ENCODE measurements at places on chromosomes 2 and 18. TPM values are rescaled to one million over a fixed set of nuclear protein-coding genes. Genes with fewer than 3 reads are reported as not detected.

DNA sequence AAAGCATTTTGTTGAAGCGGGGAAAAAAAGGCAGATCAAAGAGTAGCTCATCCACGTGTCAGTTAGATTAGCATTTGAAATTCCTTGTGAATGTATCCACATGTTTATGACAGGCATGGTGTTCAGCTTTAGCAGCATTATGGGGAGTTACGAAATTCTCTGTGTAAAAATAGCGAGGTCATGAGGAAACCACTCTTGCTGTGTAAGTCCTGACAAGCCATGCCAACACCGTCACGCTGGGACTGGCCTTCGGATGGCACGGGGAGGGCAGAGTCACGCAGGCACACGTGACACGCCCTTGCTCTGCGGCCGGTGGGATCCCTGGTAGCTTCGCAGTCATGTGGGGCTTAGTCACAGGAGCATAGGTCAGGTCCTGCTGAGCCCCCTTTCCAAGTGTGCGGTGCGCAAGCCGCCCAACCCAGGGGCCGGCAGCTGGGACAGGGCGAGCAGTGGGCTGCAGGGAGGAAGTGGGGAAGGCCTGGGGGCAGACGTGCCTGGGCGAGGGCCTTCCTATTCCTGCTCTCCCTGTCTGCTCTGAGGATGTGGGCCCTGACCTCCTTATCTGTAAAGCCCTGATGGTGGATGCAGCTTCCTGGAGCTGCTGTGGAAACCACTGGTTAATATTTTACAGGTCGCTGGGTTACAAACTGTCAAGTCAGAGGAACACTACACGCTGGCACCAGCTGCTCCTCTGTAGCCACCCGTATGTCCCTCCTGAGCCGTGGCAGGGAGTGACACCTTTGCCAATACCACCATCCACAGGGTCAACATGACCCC lies 18.0 kb downstream of the MBP start:
- peak; percentile 74 for DNase-seq

GRCh38 chr2:143730155-143730952 lies 601.1 kb downstream of the ARHGAP15 start:
- no peak for DNase-seq

GRCh38 chr2:68506170-68506569 lies 38.8 kb downstream of the APLF start:
- no peak for DNase-seq

DNA sequence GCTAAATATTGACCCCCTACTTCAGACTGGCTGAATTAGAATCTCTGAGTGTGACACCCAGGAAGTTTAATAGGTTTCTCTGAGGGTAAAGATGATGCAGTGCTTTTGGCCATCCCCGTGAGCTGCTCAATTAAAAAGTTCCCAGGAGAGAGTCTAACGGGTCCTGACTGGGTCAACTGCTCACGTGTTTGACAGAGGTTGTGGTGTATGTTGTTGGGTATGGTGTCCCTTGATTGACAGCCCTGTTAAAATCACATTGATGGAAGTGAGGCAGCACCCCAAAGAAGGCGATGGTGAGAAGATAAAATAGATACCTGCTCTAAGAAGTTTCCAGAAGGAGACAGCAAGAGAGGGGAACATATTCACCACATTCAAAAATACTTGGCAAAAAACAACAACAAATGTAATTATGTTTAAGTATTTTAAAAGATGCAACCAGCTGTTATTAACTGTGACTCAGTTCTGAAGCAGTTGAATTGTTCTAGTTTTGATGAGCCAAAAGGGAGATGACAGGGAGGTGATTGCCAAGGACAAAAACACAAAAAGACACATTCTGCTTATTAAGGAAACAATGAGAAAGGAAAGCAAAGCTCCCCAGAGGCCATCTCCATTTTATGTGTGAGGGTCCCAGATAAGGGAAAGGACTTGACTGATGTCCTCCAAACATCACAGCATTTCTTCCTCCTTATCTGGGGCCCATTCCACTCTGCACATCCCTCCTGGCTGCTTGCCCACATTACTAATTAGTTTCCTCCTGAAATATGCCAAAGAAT lies 11.5 kb upstream of the GMCL1 start:
- DNase-seq = no peak

The COL3A1 gene
- 5,984 TPM for polyA plus RNA-seq

The DSG2 gene
- polyA plus RNA-seq = 3.8 TPM

DNA sequence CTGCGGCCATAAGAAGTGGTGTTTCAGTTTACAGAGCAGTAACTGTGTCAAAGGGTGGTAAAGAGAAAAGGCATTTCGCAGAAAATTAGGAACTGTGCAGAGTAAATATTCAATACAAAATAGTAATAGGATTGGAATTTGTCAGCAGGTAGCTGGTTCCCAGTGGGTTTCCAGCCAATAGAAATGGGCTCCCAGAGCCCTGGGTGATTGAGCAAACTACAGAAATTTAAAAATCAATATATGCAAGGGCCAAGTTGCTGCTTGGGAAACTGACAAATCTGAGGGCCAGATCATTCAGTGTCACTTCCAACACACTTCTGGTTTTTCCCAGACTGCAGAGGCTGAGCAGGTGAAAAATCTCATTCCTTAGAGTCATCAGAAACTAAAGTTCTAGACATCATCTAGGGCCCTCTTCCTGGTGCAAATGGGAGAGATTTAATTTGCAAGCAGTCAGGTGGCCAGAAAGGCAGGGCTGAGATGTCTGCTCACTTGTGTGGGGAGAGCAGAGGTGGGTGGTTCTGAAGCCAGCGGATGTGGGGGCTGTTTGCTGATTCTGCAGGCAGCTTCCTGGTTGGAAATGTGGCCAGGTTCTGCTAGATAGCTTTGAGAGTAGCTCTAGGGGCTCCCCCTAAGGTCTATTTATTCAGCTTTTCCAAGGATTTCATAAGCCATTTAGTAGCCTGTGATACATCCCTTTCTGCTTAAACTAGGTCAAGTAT lies 182.4 kb downstream of the NCK2 start:
- no peak for DNase-seq

The XDH gene
- polyA plus RNA-seq = not detected

The LHCGR gene
- 0.25 TPM for polyA plus RNA-seq

The PROM2 gene
- 1.4 TPM for polyA plus RNA-seq

GRCh38 chr2:59986511-59986910 lies 566.9 kb downstream of the BCL11A start:
- DNase-seq = no peak

The SLC19A3 gene
- polyA plus RNA-seq = 0.67 TPM

DNA sequence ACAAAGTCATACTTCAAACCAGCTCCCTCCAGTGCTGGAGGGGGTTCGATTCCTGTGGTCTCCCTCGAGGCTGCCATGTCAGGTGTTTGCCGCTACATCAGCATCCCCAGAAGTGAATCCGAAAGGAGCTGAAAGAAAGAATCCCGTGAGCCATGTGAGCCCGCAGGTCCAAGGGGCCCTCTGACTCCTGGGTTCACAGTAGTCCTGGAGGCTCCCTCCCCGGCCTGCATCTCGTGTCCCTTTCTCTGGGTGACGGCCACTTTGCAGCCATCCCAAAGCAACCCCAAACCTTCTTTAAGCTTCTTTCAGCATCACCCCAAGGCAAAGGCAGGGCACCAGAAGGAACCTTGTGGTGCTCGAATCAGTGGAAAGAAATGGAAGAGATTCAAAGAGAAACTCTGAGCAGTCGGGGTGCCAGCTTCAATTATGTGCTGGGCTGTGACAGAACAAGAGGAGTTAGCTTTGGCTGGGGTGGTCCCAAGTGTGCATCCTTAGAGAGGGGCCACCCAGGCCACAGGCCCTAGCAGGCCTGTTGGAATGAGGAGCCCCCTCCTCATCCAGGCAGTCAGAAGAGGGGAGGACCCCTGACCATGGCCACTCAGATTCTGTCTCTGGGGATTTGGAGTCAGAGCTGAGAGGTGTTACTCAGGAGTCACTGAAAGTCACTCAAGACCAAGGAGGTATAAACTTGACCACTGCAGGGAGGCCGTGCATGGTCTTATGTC lies 59.7 kb downstream of the CIB4 start:
- DNase-seq = no peak

DNA sequence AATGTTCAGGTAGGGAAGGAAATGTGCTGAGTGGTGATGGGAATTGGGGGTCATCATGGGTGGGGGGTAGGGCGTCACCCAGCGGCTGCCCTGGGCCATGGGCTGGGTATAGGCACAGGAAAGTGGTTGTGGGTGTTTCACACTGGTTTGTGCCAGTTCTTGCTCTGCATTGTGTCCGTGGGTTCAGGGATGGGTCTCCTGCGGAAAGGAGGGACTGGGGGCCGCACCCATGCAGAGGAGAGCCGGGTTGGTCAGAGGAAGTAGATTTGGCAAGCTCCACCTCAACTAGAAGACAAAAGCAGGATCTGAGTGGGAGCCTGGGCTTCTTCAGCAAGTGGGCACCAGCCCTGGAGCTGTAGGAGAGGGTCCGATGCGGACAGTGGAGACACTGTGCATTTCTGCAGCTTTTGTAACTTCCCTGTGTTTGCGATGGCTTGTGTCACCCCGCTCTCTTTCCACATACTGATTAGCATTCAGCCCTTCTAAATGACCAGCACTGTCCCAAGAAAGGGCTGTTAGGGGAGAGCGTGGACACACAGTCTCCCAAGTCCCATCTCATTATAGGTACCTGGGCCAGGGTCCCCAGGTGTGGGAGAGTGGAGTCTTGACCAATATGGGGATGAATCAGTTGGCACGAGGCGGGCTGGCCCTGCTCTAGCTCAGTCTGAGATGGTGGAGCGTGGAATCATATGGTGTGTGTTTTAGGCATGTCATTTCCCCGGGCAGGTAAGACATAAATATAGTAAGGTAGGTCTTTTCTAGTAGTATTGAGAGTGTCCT lies 67.2 kb downstream of the LRRFIP1 start:
- no peak for DNase-seq

GRCh38 chr18:75029481-75029880 lies 179.5 kb downstream of the PTGR3 start:
- no peak for DNase-seq

- DNase-seq = no peak
These were observed 41.9 kb upstream of the TANC1 start for GRCh38 chr2:158926478-158926948.

- DNase-seq = no peak
These were observed 33.9 kb downstream of the CCDC138 start for GRCh38 chr2:108820482-108820881.

DNA sequence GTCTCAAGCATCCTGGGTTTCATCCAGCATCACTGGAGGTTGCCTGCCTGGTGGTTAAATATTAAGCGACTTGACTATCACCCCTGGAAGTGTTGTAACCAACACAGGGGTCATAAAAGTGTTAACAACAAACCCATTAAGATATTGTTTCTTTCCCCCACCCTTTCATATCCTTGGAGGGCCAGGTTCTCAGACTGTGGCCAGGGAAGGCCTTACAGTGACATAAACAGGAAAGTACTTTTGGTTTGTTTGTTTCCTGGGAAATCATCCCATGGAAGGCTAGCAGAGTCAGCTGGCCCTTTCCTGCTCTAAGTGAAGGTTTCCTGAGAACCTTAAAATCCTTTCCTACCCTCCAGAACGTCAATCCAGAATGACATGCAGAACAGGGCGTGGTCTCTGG lies 160.9 kb downstream of the CLIP4 start:
- DNase-seq = no peak

GRCh38 chr2:36797324-36798070 lies 101.0 kb downstream of the VIT start:
- DNase-seq = no peak

The FOXD4L1 gene
- 4.4 TPM for polyA plus RNA-seq

The PRADC1 gene
- polyA plus RNA-seq = 33.0 TPM

The IL1RN gene
- 1.9 TPM for polyA plus RNA-seq

The LYG1 gene
- polyA plus RNA-seq = 2.4 TPM

- DNase-seq = peak; percentile 59
These were observed 898.9 kb downstream of the CPS1 start for GRCh38 chr2:211455216-211455841.

DNA sequence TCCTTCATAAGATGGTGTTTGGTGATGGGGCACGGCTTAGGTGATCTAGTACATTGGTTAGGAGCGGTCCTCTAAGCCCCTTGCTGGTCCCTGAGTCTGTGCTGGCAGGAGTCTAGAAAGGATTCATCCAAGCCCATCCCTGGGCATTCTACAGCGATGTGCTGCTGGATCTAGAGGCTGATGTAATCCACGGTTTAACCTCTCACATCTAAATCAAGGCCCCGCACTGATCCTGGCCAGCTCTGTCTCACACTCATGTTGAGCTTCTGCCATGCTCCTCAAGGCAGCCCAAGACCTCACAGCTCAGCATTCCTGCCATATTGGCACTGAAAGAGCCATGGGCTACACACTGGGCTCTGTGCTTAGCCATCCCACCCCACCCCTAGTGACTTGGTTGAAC lies 664.8 kb downstream of the STK39 start:
- no peak for DNase-seq

The HJURP gene
- polyA plus RNA-seq = 7.5 TPM

The HAAO gene
- 25.6 TPM for polyA plus RNA-seq

The ADGRF3 gene
- polyA plus RNA-seq = 0.58 TPM

The AAK1 gene
- polyA plus RNA-seq = 16.3 TPM

- DNase-seq = no peak
These were observed 38.5 kb upstream of the ATP8B1 start for GRCh38 chr18:57841568-57841967.

The ABCG5 gene
- polyA plus RNA-seq = not detected

GRCh38 chr2:199462956-199463692 lies 5.4 kb upstream of the SATB2 start:
- DNase-seq = peak; percentile 69

The CD302 gene
- polyA plus RNA-seq = 13.0 TPM

GRCh38 chr2:111624411-111625156 lies 259.4 kb downstream of the ANAPC1 start:
- DNase-seq = no peak
